Stimulated activated naive CD8-positive, alpha-beta T cell treated with anti-CD3 and anti-CD28 coated beads, Interleukin-15, amount 100 ng/mL, for 72 hours (primary cell): ENCODE measurements at places on chromosomes 4 and X.

DNA sequence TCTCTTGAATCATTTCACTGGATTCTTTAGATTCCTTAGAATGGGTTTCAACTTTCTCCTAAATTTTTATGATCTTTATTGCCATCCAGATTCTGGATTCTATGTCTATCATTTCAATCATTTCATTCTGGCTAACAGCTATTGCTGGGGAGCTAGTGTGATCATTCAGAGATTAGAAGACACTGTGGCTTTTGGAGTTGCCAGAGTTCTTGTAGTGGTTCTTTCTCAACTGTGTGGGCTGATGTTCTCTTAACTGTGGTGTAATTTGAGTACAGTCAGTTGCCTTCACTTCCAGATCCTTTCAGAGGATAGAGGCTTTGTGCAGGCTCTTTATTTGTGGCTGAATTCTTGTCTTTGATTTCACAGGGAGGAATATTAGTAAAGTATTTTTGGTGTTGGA is 12.1 kb upstream of the CSN2 start:
- DNase-seq, result no peak

DNA sequence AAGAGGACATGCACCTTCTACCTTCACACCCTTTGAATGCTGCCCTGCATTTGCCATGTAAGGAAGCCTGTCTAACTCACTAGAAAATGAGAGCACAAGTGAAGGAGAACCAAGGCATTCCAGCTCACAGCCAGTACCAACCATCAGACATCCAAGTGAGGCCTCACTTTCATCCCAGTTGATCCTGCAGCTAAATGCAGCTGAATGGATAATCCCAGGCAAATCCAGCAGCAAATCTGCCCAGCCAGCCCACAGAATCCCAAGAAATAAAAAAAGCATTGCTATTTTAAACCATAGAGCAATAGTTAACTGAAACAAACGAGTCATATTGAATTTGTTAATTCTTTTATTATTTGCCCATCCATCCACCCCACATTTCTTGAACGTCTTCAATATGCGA is 112.5 kb downstream of the C4orf33 start:
- DNase-seq, result no peak

- DNase-seq, result peak; percentile 15
Observed at GRCh38 chrX:68462653-68463052, 29.4 kb upstream of the OPHN1 start.

DNA sequence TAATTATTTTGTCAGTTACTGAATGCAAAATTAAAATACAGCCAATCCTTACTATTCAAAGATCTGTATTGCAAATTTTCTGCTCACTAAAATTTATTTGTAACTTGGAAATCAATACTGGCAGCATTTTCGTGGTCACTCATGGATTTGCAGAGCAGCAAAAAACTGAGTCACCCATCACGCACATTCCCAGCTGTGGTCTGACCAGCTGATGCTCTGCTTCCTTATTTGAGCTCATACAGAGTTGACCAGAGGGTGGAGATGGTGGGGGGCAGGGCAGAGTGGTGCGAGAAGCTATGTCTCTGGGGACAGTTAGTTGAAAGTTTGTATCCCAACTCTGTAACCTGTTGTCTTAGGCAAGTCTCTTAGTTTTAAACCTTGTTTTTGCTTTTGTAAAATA is 214.8 kb downstream of the SPCS3 start:
- no peak for DNase-seq

DNA sequence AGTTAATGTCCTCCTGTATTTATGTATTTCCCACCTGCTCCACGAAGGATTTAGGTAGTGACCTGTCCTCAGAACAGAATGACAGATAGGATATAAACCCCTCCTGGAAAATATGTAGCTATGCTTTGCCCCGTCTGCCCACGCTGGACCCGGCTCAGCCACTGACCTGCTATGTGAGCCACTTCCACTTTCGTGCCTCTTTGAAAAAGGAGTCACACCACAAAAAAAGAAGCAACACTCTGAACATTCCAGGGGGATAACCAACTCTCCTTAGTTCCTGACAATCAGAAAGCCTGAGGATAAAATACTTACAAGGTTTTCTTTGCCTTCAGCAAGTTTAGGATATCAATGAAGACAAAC is 11.1 kb downstream of the ACSL1 start:
- no peak for DNase-seq

- no peak for DNase-seq
Observed at GRCh38 chr4:176601124-176601523, 191.6 kb downstream of the VEGFC start.

DNA sequence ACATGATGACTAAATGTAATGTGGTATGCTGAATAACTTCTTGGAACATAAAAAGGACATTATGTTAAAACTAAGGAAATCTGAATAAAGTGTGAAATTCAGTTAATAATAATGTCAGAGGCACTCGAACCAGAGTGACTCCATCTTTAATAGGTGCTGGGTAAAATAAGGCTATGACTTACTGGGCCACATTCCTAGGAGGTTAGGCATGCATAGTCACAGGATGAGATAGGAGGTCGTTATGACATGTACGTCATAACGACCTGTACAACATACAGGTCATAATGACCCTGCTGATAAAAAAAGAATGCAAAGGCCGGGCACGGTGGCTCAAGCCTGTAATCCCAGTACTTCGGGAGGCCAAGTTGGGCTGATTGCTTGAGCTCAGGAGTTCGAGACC is 28.9 kb upstream of the OPHN1 start:
- no peak for DNase-seq

DNA sequence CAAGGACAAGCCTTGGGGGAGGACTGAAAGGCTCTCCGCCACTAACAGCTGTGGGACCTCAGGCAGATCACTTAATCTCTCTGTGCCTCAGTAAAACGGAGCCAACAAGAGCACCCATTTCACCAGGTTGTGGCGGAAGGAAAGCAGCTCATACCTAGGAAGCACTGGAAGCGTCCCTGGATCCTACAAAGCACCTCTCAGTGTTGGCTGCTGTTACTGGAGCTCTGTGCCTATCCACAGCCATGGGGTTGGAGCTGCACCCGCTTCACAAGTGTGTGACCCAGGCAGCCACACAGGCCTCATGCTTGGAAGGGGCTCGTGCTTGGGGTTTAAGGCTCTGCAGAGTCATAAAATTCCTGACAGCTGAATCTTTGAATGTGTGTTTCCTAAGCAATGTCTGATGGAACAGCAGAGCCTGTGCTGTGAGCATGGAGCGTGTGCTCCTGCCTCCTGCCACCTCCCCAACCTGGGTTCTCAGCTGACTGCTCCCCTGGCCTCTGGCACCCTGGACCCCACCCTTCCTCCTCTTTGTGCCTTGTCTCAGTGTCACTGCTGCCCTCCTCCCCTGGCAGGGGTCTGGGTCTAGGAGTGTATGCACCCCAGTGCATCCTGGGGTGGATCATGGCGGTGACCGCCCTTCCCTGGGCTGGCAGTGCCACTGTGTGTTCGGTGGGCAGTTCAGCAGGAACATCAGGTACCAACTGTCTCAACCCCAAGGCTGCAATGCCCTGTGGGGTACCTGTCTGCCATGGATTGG is 14.4 kb upstream of the MAN2B2 start:
- no peak for DNase-seq

GRCh38 chr4:15963001-15963451 is at the start of gene FGFBP2:
Gene FGFBP2 (minus strand): TSS chr4:15963175. CDS start chr4:15963129, 46 bp downstream.
- DNase-seq, result peak; percentile 88
